ENCODE measurements at places on chromosomes 5 and 9.

GRCh38 chr9:23728736-23729135 is 97.3 kb downstream of the ELAVL2 start:
- DNase-seq: no peak

- no peak for DNase-seq
Measured at GRCh38 chr9:72038408-72038807, 22.0 kb downstream of the C9orf57 start.

GRCh38 chr9:16516891-16517290 is 353.6 kb downstream of the BNC2 start:
- no peak for DNase-seq

DNA sequence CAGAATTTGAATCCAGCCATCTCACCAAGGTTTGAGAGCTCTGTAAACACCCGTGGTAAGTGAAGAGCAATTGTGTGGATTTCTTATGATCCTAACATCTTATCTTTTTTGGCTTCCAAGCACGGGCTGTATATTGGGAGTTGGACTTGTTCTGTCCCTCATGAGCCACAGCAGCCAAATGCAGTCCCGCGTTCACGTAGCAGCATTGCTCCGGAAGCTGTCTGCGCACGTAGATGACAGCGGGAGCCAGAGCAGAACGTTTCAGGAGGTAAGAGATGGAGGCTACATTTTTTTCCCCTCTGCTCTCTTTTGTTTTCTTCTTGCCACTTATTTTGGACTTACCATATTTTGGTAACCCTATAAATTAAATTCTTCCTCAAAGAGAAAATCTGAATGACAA is 86.9 kb downstream of the HACD4 start:
- DNase-seq: no peak

- DNase-seq: no peak
Measured at GRCh38 chr9:75775966-75776691, 114.3 kb upstream of the PCSK5 start.

DNA sequence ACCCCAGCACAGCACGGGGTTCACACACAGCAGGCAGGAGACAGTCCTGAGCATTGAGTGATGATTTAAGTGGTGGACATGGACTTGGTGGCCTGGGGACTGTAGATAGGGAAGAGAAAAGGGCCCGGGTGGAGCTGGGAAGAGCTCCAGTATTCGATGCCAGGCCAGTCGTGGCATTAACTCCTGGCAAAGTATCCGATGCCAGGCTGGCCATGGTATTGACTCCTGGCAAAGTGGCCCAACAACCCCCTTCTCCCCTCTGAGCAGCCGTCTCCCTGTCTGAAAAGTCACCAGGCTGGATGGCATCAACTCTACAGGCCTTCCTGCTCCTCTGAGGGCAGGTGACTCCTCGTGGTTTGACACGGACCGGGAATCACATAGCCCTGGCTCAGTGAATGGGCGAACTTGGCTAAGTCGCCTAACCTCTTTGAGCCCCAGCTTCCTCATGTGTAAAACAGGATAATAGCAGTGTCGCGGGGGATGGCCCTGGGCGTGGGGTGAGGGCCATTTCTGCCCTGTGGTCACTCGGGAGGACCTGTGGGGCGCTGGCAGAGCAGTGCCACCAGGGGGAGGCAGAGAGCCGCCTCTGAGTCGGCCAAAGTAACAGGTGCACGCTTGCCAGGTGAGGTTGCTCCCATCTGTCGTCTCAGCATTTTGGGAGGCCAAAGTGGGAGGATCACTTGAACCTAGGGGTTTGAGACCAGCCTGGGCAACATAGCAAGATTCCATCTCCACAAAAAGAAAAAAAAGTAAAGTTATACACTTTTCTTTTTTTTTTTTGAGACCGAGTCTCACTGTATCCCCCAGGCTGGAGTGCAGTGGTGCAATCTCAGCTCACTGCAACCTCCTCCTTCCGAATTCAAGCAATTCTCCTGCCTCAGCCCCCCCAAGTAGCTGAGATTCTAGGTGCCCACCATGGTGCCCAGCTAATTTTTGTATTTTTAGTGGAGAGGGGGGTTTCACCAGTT is 5.7 kb upstream of the SEC16A start:
- DNase-seq: peak; percentile 82

- no peak for DNase-seq
Measured at GRCh38 chr9:120735415-120736126, 21.3 kb upstream of the MEGF9 start.

All from activated T-cell treated with anti-CD3 and anti-CD28 coated beads, Interleukin-2, amount 50 U/mL, for 48 hours (primary cell).